ENCODE measurements at places on chromosomes 1 and 21.

GRCh38 chr21:25855576-25855975, 120.8 kb downstream of the GABPA start:
- DNase-seq, result no peak

DNA sequence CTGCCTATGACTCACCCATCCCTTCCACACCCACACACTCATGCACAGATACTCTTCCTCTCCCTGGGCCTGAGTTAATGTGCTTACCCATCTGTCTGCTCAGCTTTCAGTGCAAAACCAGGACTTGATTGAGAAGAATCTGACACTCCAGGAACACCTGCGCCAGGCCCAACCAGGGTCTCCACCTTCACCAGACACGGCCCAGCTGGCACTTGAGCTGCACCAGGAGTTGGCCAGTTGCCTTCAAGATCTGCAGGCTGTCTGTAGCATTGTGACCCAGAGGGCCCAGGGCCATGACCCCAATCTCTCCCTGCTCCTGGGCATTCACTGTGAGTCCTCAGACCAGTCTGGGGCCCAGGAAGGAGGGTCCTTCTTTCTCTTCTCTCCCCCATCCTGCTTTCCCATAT, 3.5 kb upstream of the SH3BGRL3 start:
- no peak for DNase-seq

DNA sequence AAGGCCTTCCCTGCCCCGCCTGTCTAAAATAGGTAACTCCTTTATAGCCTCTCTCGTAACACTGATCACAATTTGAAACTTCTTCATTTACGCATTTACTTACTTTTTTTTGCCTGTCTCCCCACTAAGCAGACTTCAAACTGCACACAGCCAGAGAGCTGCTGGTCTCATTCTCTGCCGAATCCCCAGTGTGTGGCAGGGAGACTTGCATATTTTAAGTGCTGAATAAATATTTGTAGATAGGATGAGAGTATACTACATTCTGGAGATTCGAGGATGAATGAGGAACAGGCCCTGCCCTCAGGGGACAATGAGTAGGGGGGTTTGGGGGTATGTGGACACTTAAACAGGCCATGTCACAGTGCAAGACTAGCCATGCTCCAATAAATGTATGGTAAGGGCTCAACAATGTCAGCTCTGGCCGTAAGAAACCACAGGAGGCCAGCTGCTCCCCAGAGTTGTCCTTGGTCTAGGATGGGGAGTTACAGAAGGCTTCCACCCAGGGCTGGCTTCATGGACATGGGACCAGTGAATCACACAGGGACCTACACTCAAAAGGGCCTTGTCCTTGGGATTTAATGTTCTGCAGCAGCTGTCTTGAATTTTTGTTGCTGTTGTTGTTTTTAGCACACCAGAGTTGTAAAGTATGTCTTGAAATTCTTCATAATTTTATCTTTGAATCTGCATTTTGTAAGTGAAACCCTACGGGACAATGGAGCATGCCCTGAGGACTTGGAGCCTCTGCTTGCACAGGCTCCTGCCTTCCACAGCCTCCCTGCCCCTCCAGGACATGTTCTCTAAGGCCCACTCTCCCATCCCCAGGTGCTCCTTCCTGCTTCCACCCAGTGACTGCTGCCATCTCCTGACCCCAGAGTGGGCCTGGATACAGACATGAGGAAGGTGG, 8.5 kb downstream of the DIO1 start:
- DNase-seq, result no peak

- DNase-seq, result no peak
Measured at GRCh38 chr1:208081972-208082371, 162.2 kb downstream of the PLXNA2 start.

DNA sequence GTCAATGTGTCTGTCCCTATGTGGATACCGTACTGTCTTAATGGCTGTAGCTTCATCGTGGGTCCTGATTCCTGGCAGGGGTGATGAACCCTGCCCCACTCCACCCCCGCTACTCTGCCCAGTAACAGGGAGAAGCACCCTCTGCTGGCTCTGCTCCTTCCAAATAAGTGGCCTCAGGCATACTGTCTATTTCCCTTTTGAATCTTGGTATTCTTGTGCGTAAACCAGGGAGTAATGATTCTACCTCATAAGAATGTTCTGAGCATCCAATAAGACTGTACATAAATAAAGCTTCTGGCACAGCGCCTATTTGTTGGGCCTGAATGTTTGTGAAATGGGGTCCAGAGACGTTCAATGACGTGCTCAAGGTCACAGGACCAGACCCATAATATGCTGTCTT, 35.2 kb upstream of the CTPS1 start:
- no peak for DNase-seq

DNA sequence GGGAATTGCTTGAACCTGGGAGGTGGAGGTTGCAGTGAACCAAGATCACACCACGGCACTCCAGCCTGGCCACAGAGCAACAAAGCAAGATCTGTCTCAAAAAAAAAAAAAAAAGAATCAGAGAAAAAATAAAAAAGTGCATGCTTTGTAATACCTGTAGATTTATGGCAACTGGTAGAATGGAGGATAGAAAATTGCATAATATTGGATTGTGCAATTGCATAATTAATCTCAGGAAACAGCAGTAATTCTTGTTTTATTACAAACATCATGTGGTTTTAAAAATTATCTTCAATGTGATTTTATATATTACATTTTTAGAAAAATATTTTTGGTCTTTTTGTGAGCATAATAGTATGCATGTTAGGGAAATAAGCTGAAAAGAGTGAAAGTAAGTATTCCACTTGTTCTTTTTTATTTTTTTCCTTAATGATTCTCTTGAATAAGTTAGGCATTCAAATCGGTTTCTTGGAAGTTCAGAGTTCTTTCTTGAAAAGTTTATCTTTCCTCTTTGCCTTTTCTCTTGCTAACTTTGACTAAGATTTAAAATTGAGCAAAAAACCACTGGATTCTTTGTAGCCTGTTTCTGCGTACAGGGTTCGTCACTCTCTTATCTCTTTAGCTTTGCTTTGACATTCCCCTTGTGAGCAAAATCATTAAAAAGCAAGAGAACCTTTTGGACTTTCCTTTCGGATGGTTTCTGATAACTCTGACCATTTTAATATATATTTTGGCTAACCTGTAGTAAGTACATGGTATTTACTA, 127.5 kb upstream of the ADAMTS5 start:
- DNase-seq, result no peak

DNA sequence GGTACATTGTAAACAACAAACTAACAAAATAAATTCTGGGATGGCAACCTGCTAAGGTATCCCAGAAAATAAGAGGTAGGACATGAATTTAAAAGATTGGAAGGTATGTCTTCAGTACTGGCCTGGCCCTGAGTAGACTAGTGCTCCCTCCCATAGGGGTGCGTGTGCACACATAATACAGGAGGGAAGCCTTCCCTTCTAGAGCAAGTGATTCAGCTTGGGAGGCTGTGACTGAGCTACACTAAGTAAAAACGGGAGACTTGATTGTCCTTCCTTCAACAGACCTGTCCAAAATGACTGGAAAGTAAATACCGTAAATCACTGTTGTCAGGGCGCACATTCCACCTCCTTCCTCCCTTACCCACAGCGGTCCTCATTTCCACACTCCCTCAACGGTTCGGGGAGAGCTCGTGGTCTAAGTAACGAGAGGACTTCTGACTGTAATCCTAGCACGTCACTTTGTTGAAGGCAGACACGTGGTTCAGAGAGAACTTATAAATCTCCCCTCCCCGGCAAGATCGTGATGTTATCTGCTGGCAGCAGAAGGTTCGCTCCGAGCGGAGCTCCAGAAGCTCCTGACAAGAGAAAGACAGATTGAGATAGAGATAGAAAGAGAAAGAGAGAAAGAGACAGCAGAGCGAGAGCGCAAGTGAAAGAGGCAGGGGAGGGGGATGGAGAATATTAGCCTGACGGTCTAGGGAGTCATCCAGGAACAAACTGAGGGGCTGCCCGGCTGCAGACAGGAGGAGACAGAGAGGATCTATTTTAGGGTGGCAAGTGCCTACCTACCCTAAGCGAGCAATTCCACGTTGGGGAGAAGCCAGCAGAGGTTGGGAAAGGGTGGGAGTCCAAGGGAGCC, at the start of gene TGFB2:
Gene TGFB2, plus strand, starts transcription at position 523 of the 859 bp plus-strand sequence. CDS start 1,366 bp downstream, outside the sequence.
- no peak for DNase-seq

DNA sequence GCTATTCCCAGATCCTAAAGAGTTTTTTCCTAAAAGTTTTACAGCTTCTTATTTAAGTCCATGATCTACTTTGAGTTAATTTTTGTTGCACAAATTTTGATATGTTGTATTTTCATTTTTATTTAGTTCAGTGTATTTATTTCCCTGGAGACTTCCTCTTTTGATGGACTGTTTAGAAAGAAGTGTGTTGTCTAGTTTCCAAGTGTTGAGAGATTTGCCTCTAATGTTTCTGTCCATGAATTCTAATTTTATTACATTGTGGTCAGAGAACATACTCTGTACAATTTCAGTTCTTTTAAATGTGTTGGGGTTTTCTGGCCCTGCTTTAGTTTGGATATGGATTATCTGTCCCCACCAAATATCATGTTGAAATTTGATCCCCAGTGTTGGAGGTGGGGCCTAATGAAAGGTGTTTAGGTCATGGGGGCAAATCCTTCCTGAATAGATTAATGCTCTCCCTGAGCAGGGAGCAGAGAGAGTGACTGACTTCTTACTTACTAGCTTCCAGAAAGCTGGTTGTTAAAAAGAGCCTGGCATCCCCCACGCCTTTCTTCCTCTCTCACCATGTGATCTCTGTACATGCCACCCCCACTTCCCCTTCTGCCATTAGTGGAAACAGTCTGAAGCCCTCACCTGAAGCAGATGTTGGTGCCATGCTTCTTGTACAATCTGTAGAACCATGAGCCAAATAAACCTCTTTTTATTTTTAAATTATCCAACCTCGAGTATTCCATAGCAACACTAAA, 4.6 kb downstream of the CHD1L start:
- DNase-seq, result no peak

GRCh38 chr1:54767526-54767925, 3.2 kb upstream of the PARS2 start:
- DNase-seq, result no peak

DNA sequence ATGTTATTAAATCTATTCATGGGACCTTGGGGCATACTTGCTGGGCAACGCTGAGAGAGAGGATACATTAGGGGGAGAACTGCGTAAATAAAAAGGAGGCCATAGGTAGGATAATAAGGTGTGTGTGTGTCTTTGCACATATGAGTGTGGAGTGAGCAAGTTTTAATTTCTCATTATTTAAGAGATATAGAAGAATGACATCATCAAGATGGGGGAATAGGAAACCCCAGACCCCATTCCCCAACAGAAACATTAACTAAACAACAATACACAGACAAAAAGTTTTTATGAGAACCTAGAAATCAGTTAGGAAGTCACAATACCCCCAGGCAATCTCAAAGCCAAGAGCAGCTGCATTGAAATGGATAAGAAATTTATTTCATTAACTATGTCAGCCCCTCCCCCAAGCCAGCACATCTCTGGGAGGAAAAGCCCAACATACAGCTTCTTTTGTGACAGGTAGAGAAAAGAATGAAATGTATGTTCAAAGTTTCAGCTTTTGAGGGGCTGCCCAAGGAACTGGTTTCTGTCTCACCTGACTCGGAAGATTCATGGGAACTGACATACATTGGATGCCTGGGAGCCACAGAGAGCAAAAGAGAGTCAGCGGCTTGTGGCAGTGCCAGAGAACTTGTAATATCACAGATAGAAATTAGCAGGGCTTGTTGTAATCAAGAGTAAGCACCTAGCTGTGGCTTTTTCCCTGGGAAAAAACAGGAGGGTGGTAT, 234.3 kb upstream of the NFIA start:
- DNase-seq, result no peak

DNA sequence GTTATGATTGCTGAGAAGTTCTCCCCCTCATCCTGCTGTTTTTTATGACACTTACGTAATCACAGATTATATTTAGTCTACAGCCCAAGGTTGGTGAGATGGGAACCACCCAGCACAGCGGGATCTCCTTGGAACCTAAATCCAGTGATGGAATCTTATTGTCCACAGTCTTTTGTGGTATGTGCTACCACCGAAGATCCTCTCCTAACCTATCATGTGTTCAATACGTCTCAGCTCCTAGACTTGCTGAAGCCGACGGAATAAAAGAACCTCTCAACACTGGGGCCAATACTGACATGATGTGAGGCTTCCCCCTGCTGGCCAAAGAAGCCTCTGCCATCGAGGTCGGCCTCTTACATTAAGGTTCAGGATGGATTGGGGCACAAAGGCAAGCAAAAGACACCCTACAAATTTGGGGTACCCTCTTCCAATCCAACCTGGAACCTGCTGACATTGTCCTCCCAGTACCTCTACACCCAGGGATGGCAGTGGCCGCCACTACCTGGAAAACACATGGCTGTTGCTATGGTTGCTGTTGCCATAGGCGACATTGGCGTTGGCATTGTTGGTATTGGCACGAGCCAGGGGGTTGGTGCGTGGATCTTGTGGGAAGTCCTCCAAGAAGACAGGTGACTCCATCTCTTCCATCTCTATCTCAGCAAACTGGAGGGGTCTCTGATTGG, 19.4 kb upstream of the KIF21B start:
- no peak for DNase-seq

DNA sequence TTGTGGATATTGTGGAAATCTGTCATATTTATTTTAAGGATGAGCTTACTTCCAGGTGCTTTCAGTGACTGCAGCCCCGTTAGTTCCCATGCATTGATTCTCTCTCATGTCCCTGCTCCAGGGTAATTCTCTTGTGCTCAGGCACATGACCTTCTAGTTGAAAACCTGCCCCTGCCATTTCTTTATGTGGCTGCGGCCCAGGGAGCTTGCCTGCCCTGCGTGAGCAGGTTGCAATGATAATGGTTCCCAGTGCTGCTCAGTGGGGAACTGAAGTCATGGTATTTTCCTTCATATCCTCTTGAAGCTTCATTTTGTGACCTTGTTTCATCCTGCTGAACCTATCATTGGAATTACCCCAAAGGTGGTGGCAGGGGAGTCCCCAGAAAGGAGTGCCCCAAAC, 229.8 kb downstream of the DISC1 start:
- DNase-seq, result no peak

- no peak for DNase-seq
Measured at GRCh38 chr1:119364640-119365039, 3.9 kb upstream of the HAO2 start.

- no peak for DNase-seq
Measured at GRCh38 chr1:222042120-222042519, 300.2 kb upstream of the DUSP10 start.

- DNase-seq, result no peak
Measured at GRCh38 chr1:10253755-10254154, 43.4 kb downstream of the KIF1B start.

DNA sequence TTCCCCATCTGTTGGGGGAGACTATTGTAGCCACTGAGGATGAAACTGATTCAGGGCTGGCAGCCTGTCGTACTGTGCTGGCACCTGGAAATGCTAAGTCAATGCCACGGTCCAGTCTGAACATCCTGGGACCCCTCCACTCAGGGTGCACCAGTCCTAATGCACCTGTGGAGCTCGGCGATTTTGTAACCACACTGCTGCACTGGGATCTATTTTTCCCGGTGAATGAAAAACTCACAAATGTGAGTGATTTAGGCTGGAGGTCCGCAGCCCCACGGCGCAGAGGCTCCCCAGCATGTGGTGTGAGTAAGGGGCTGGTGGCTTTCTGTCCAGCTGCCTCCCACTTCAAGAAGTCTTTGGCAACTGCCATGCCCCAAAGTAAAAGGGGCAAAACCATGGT, 35.5 kb downstream of the SETD4 start:
- DNase-seq, result no peak

GRCh38 chr1:248165186-248165585, 9.4 kb upstream of the OR2M2 start:
- DNase-seq, result no peak
